ENCODE measurements at places on chromosomes 1 and 21.

GRCh38 chr1:226785805-226786204 lies 46.7 kb upstream of the ITPKB start:
- no peak for DNase-seq

- peak; percentile 71 for DNase-seq
Measured at GRCh38 chr1:172826096-172826741, 167.3 kb downstream of the FASLG start.

- DNase-seq: no peak
Measured at GRCh38 chr1:6506210-6507036, 15.0 kb upstream of the PLEKHG5 start.

DNA sequence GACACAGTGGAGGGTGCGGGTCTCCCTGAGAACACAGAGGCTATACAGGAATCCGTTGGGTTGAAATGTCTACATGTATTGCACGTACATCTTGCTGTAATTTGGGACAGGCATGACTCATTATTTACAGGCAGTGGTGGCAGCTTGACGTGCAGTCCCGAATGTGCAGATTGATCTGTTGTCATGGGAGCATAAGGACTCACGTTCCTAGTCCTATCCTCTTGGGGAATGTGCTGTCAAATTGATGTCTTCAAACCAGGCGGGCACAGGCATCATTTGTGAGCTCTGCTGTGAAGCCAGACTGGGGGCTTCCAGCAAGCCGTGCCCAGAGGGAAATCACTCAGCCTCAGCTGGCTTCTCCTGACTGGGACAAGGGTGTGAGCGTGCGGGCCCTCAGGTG lies 40.5 kb downstream of the S100B start:
- no peak for DNase-seq

DNA sequence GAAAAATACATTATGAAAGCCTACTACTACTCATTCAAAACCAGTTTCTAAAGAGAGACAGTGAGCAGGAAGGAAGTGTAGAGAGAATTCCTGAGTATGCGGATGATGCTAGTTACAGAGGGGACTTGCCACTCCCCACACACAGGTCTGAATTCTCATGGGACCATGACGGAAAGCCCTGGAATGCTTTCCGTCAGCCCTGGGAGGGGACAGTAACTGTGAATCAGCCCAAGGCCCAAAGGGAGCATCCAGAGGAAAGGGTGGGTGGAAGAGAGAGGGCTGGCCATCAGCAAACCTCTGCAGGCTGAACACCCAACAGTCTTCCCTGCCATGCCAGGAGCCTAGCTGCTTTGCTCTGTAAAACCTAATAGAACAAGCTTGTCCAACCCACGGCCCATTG lies 36.4 kb downstream of the RCSD1 start:
- DNase-seq: peak; percentile 74

DNA sequence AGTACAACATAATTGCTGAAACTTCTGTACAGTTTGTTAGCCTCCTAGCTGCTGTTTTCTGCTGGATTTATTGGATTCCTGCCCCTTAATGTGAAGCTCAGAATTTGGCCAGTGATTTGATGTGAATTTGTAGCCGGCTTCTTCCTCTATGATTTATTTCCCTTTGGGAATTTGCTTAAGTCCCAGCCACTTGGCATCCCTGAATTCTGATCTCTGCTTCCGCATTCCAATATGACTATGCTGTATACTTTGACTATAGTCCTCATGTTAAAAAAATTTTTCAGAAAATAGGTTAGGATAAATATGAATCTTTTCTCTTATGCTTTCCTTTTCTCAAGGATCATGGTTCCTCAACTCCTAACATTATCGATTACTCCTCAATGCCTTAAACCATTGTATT lies 12.4 kb upstream of the LRIF1 start:
- no peak for DNase-seq

DNA sequence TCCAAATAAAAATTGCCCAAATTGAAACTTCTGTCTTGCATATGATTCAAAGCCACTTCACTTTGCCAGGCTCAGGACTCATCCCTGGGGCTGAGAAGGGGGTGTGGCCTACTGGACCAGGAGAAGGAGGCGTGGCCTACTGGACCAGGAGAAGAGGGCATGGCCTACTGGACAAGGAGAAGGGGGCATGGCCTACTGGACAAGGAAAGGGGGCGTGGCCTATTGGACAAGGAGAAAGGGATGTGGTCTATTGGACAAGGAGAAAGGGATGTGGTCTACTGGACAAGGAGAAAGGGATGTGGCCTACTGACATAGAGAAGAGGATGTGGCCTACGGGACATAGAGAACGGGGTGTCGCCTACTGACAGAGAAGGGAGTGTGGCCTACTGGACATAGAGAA lies 405.3 kb downstream of the RRAGC start:
- no peak for DNase-seq

DNA sequence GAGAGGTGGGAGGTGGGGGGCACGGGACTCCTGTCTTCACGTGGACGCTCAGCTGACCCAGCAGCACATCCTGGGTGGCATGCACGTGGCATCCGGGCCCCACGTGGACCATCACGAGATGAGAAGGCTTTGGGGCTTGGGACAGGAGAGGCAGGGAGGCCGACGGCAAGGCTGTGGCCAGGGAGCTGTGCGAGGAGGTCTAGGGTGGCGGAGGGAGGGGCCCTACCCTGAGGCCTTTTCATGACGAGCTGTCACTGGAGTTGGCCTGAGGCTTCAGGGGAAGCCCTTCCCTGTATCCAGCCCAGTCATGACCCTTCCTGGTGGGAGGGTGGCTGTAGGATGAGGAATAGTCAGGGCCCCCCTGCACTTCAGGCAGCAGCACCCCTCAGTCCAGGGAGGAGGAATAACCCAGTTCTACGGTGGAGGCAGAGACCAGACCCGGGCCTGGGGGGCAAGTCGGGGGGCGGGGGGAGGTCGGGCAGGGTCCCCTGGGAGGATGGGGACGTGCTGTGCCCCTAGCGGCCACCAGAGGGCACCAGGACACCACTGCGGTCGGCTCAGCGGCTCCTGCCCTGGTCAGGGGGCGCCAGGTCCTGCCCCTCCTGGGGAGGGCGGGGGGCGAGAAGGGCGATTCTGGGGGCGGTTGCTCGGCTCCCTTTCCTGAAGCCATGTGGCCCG lies 2.0 kb upstream of the PERM1 start:
- no peak for DNase-seq

DNA sequence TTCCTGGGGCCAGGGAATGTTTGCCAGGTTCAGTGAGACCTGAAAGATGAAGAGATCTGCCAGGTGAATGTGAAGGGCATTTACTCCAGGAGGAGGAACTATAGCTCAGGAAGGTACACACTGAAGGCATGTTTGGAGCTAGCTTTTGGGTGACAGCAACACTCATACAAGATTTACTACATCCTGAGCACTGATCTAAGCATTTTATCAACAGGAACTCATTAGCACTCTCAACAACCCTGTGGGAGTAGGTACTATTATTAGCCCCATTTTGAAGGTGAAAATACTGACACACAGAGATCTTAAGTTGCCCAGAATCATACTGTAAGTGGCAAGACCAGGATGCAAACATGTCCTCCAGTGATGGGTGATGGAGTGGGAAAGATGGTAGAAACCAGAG lies 6.7 kb downstream of the GADD45A start:
- DNase-seq: no peak

DNA sequence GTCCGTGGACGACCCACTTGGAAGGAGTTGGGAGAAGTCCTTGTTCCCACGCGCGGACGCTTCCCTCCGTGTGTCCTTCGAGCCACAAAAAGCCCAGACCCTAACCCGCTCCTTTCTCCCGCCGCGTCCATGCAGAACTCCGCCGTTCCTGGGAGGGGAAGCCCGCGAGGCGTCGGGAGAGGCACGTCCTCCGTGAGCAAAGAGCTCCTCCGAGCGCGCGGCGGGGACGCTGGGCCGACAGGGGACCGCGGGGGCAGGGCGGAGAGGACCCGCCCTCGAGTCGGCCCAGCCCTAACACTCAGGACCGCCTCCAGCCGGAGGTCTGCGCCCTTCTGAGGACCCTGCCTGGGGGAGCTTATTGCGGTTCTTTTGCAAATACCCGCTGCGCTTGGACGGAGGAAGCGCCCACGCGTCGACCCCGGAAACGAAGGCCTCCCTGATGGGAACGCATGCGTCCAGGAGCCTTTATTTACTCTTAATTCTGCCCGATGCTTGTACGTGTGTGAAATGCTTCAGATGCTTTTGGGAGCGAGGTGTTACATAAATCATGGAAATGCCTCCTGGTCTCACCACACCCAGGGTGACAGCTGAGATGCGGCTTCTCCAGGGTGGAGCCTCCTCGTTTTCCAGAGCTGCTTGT lies 32.4 kb downstream of the PRMT2 start:
- no peak for DNase-seq

- DNase-seq: no peak
Measured at GRCh38 chr1:99180915-99181314, 83.4 kb upstream of the PLPPR4 start.

GRCh38 chr1:219174460-219175211 lies 958 bp downstream of the LYPLAL1 start:
- peak; percentile 62 for DNase-seq

Data from AG04449 (cell line).